SJSA1 (cell line): ENCODE measurements at places on chromosomes 7 and 10.

DNA sequence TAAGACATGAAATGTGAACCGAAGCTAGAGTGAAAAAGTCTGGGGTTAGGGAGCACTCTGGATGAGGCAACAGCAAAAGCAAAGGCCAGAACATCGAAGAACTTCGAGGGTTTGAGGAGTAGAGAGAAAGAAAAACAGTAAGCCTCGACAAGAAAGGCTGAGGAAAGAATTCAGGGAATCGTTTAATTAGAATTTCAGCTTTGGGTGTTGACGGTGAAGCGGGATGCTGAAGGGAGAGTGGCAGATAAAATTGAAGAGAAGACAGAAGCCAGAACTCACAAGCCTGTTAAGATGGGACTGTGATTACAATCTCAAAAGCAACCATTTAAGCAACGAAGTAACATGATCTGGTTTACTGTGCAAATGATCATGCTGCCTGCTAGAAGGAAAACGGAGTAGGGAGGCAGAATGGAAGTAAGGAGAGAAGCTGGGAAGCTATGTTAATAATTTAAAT lies 2.1 kb downstream of the TRDMT1 start:
- peaks cover 20% of the 10 kb centered on the region for H3K4me1 ChIP-seq
- 0 out of 2 replicates have a peak, but pooled peaks cover 2% of the 10 kb centered on the region for H3K36me3 ChIP-seq
- H3K4me3 ChIP-seq, result peak overlapping the region; percentile 0; the same call in 1 of the 2 replicates

- no peak overlapping the region for H3K4me3 ChIP-seq
- peaks cover 22% of the 10 kb centered on the region for H3K27me3 ChIP-seq
- H3K36me3 ChIP-seq, result peaks cover 6% of the 10 kb centered on the region; the same call in 1 of the 2 replicates
- no peak overlapping the region for H3K27ac ChIP-seq
- H3K4me1 ChIP-seq, result peaks cover 32% of the 10 kb centered on the region
Observed at GRCh38 chr10:93062514-93063143, 2.0 kb downstream of the CYP26C1 start.

GRCh38 chr10:67438605-67439304 lies 257.2 kb downstream of the CTNNA3 start:
- DNase-seq, result no peak
- no peaks in the 10 kb centered on the region for H3K36me3 ChIP-seq
- H3K4me3 ChIP-seq, result no peak overlapping the region
- H3K4me1 ChIP-seq, result no peaks in the 10 kb centered on the region
- H3K27me3 ChIP-seq, result no peaks in the 10 kb centered on the region

GRCh38 chr7:127900732-127901685 lies 130.2 kb downstream of the LRRC4 start:
- DNase-seq, result peak; percentile 59
- H3K4me1 ChIP-seq, result peaks cover 50% of the 10 kb centered on the region
- H3K4me3 ChIP-seq, result no peak overlapping the region
- no peaks in the 10 kb centered on the region for H3K27me3 ChIP-seq

DNA sequence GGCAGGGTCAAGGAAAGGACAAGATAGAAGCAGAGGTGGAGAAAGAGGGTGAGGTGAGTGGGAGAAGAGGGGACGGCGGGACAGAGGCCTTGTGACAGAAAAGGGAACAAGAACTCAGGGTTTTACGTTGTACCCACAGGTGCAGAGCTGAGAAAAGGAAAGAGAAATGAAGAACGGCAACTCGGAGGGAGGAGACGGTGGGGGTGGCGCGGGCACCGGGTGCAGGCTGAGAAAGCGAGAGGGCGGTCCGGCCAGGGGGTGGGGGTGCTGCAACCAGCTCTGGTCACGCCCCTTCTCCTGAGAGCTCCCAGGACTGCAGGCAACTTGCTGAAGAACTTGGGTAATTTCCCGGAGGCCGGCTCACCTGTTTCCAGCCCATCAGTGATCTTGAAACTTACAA lies 65.3 kb downstream of the CARD11 start:
- H3K36me3 ChIP-seq, result no peaks in the 10 kb centered on the region
- H3K27me3 ChIP-seq, result no peaks in the 10 kb centered on the region
- DNase-seq, result no peak
- H3K4me1 ChIP-seq, result no peaks in the 10 kb centered on the region

DNA sequence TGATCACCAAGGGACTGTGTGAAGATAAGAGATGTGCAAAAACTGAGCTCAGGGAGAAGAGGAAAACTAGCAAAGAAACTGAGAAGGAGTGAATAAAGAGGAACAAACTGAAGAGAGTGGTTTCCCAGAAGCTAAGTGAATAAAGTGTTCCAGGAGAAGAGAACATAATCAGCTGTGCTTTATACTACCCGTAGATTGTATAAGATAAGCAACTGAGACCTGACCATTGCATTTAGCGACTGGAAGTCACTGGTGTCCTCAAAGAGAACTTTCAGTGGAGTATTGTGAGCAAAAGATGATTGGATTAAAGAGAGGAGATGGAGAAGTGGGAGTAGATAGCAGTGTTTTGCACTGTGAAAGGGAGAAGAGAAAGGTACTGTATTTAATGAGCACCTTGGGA lies 14.6 kb downstream of the PHTF2 start:
- H3K4me3 ChIP-seq, result no peak overlapping the region
- peaks cover 21% of the 10 kb centered on the region for H3K4me1 ChIP-seq
- no peak overlapping the region for H3K27ac ChIP-seq
- H3K36me3 ChIP-seq, result peaks cover 17% of the 10 kb centered on the region
- no peak for DNase-seq

- no peaks in the 10 kb centered on the region for H3K4me1 ChIP-seq
- no peak overlapping the region for H3K27ac ChIP-seq
- DNase-seq, result no peak
Observed at GRCh38 chr10:8665322-8665721, 610.8 kb downstream of the GATA3 start.

DNA sequence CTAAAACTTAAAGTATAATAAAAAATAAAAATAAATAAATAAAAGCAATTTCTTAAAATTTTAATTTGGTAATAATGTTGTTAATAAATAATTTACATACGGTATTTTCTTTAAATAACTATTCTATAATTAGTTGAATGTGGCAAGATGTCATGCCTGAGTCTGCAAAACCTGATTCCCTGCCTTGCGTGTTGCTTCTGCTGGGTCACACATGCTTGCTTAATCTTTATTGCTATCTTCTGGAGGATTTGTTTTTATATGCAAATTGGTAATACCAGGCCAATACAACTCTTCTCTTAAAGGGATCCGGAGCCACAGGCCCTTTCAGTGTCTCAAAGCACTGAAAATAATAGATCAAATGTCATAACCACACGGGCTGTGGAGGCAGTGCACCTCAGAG lies 59.4 kb upstream of the ABCB5 start:
- H3K4me1 ChIP-seq, result no peaks in the 10 kb centered on the region
- no peak for DNase-seq
- no peaks in the 10 kb centered on the region for H3K27me3 ChIP-seq
- no peak overlapping the region for H3K27ac ChIP-seq

DNA sequence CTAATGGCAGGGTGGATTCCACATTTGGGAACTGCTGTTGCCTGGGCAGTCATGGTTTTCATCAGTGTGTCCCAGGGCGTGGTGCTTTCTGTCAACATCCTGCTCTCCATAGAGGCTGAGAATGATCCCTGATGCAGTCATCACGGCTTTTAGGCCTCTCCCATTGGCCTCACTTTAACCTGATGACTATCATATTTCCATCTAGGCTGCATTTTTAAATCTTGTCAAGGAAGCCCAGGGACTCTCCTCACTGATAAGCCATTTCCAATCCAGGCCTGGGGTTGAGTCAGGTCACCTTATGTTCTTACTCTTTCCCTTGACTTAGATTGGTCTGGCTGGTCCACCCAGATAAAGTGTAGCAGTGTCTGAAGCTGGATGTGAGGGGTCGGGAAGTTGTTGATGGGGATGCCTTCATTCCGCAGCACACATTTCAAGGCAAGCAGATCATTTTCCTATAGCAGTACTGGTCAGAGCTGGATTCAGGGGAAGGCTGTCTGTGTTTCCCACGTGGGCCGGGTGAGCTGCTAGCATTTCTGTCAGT lies 177.0 kb downstream of the AUTS2 start:
- no peaks in the 10 kb centered on the region for H3K27me3 ChIP-seq
- H3K27ac ChIP-seq, result no peak overlapping the region
- no peaks in the 10 kb centered on the region for H3K36me3 ChIP-seq
- no peak for DNase-seq
- no peaks in the 10 kb centered on the region for H3K4me1 ChIP-seq

GRCh38 chr7:72405418-72405817 lies 6.7 kb downstream of the CALN1 start:
- DNase-seq, result no peak
- H3K27me3 ChIP-seq, result no peaks in the 10 kb centered on the region
- H3K36me3 ChIP-seq, result no peaks in the 10 kb centered on the region
- no peaks in the 10 kb centered on the region for H3K4me1 ChIP-seq
- no peak overlapping the region for H3K27ac ChIP-seq

GRCh38 chr7:27433581-27433980 lies 191.0 kb downstream of the EVX1 start:
- no peaks in the 10 kb centered on the region for H3K27me3 ChIP-seq
- H3K4me3 ChIP-seq, result no peak overlapping the region
- H3K36me3 ChIP-seq, result no peaks in the 10 kb centered on the region

DNA sequence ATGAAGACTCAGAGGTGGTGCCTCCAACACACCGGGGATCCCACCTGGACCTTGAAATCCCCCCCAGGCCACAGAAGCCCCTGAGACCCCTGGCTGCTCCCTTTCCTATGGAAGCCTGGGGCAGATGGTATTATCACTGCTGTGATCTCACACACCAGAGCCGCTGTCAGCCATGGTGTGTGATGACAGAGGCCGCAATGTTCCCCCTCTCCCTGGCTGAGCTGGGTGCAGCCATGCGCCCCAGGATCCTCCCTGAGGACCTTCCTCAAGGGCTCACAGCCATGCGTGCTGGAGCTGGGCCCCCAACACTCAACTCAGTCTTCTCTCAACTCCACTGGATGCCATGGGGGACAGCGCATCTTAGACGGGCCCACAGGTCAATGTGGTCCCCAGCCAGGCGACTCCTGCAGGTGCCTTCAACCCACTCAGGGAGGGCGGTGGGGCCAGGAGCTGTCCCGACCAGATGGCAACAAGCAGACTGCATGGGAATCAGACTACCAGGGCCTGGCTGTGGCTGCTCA lies 44.9 kb downstream of the VIPR2 start:
- no peak overlapping the region for H3K4me3 ChIP-seq
- DNase-seq, result no peak
- no peaks in the 10 kb centered on the region for H3K36me3 ChIP-seq

DNA sequence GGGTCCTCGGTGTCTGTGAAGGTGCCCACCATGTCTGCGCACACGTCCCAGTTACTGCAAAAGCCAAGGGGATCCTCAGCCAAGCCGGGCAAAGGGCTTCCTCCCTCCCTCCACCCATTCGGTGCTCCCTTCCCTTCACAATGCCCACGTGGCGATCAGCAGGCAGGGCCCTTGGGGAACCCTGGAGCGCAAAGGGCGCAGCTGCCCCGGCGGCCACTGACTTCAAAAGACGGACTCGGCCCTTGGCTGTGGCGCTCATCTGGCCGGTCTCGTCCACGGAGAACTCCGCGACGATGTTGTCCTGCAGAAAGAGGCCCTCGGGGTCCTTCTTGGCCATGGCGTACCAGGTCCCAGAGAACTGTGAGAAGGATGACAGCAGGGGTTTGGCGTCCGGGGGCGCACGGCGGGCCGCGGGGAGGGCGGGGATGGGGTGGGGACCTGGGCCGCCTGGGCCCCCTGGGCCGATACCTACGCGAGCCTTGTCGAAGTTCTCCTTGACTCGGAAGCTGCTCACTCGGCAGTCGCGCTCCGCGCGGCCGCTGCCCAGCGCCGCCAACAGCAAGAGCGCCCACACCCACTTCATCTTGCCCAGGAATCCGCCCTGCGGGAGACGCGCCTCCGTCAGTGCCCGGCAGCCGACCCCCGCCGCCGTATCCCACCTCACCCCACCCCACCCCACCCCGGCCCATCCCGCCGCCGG lies 439 bp downstream of the RBP4 start:
- no peaks in the 10 kb centered on the region for H3K27me3 ChIP-seq
- H3K36me3 ChIP-seq, result no peaks in the 10 kb centered on the region; the same call in 1 of the 2 replicates
- peak overlapping the region; percentile 43 for H3K4me3 ChIP-seq
